ENCODE measurements at places on chromosomes 7 and 10.
A peak's percentile ranks its signal among the peaks of the same experiment; 100 is the strongest.

- no peak for DNase-seq
Observed at GRCh38 chr7:154743206-154743605, 259.7 kb downstream of the PAXIP1 start.

DNA sequence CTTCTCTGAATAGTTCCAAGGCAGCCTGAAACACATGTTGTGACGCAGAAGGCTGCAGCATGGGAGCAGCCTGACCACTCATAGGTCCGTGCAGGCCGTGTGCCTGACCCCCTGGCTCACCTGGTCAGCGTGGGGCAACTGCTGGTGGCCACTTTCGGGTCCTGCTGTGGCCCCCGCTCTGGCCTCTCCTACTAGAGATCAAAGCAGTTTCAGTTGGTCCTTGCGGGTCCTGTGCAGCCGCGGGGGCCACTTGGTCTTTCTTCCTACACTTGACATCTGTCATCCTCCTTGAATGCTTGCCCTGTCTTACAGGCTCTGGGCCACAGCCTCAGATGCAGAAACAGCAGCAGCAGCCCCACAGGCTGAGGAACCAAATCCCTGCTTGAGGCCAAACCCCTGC, 320.8 kb upstream of the ZNF32 start:
- DNase-seq = no peak

- DNase-seq = no peak
Observed at GRCh38 chr7:88933285-88933684, 137.7 kb upstream of the TEX47 start.

- DNase-seq = peak; percentile 17
Observed at GRCh38 chr10:96395931-96396877, 37.4 kb upstream of the OPALIN start.

DNA sequence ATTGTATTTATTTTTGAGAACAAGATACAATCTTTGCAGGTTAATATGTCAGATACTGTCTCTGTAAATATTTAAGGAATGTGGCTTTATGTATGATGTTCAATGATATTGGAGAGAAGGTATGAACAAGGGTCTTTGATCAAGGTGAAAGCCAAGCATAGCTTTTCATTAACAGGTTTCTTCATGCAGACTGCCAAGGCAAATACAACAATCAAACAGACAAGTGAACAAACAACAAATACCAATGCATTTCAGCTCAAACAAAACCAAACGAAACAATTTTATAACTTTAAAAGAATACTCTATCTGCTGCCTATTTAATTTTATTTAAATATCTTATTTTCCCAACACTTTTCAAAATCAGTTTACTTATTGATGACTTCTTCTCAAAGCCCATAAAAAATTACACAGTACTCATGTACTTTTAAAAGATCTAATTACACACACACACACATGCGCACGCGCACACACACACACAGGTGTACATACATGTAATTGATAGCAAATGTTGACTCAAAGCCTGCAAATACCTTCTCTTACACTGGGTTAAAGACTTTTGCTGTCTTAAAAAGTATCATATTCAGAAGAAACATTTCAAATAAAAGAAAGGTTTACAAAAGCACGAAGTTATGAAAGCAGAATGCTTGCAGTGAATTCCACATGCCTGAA, 201.1 kb upstream of the CCDC6 start:
- no peak for DNase-seq

DNA sequence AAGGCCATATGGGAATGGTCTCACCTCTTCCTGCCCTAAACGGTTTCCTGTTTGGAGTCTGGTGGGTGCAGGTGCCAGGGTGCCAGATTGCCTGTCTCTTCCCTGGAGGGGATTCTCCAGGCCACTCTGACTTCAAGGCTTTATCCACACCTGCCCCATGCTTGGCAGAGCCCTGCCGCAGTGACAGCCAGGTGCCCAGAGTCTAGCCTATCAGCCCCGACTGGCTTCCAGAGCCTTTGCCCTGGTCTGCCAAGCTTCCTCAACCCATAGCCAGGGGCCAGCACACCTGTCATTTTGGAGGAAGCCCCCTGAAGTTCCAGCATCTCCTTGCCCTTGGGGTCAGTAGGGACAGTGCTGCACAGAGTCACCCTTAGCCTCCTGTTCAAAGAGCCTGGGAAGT, 21.6 kb downstream of the TBATA start:
- DNase-seq = no peak

DNA sequence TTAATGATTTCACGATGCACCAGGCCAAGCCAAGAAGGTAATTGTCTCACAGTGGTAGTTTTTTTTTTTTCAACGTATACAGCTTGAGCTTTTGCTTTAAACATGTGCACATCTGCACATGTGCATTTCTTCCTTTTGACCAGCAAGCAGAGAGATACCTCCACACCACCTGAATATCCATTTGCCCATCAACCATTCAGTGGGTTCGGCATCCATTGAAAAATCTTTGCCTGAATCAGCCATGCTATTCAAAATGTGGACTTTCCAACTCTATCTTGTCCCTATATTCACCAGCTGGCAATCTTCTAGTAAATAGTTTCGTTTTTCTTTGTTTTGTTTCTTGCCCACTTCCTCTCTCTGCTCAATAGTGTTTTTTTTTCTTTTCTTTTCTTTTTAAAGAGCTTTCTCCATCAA, 7.7 kb upstream of the TRA2A start:
- DNase-seq = no peak

DNA sequence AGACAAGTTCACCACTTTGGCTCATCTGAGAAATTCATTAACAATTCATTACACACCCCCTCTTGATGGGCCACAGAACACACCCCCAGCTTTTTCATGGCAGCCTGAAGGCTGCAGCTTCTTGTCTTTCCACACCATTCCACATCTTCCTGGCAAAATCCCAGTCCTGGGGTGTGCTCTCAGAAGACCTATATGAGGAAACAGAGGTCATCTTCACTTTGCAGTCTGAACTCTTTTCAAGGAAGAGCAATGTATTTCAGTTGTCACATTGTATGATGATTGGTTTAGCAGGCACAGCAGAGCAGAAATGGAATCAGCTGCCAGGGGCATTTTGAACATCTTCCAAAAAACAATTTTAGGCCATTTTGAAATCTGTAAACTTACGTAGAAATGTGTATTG, 7.8 kb upstream of the LRRC27 start:
- DNase-seq = no peak

- no peak for DNase-seq
Observed at GRCh38 chr10:129660569-129660968, 193.5 kb downstream of the MGMT start.

GRCh38 chr7:95931460-95932232, 159.3 kb downstream of the DYNC1I1 start:
- no peak for DNase-seq

DNA sequence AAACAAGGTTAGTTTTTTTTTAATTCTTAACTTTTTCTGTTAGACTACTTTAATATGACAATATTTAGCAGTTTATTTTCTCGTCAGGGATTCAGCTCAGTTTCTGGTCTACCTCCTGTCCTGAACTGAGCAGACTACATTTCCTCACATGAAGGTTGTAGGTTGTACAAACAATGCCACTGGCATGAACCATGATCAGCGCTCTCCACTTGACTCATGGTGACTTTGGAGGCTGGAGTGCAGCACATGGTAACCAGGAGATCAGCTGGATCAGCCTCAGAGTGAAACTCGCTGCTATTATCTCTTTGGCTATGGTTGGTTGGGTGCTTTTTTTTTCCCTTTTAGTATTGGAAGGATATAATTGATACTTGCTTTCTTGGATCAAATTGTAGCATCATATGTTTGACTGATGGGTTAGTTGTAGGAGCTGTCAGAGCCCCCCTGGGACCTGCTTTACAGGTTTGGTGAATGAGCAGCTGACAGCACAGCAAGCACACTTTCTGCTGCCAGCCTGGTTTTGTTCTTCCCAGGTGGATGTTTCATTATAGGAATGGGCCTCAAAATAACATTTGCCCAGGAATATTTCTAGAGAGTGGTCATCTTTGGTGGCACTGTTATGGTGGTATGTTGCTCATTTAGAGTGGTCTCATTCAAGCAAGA, 556.4 kb downstream of the AUTS2 start:
- no peak for DNase-seq

DNA sequence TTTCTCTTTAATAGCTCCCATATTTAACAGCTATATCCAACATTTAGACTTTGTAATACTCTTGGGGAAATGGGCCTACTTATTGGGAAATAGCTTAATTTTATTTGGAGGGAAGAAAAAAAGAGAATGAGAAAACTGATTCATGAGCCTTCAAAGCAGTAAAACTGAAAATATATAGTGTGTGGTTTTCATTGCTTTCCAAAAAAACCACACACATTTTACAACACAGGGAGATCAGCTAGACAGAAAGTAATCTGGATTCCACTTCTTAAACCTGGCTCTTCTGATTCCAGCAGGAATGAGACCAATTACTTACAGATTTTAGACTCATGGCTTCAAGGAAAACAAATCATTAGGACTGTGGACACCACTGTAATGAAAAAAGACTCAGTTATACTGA, 48.7 kb downstream of the CH25H start:
- DNase-seq = no peak

DNA sequence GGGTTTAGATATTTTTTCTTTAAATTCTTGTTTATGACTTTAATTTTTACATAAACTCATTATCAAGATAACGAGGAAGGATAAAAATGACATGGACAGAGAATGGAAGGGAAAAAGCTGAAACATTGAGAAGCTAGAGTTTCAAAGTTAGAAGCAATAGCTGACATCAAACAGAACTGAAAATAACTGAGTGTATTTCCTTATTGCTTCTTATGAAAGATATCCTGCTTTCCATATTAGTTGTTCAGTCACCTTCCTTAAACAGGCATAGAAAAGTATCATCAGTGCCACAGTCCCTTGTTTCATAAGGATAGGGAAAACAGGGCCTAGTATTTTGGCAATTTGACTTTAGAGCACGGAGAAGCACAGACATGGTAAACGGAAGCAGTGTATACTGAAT, 460.5 kb upstream of the GHITM start:
- no peak for DNase-seq

GRCh38 chr7:28621369-28621841, 209.1 kb downstream of the CREB5 start:
- DNase-seq = no peak

GRCh38 chr7:6442114-6442513, 5.6 kb downstream of the DAGLB start:
- DNase-seq = no peak

GRCh38 chr7:68971634-68972340, 626.5 kb upstream of the AUTS2 start:
- DNase-seq = no peak

DNA sequence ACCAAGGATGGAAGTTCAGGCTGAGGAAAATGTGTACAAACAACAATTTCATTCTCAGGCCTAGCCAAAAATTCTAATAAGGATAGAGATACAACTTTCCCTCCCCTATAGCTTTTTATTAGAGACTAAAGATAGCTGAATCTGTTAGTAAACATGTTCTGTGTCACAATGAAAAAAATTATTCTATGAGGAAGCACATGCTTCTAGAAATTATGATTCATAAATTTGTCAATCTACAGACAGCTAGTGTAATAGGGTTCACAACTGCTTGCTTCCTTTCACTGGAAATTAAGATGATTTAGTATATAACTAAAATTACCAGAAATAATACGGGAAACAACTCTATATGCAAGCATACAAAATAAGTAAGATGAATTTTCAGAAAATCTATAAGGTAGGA, 56.6 kb downstream of the CCDC3 start:
- no peak for DNase-seq

GRCh38 chr10:19826712-19827111, 10.5 kb downstream of the PLXDC2 start:
- no peak for DNase-seq

DNA sequence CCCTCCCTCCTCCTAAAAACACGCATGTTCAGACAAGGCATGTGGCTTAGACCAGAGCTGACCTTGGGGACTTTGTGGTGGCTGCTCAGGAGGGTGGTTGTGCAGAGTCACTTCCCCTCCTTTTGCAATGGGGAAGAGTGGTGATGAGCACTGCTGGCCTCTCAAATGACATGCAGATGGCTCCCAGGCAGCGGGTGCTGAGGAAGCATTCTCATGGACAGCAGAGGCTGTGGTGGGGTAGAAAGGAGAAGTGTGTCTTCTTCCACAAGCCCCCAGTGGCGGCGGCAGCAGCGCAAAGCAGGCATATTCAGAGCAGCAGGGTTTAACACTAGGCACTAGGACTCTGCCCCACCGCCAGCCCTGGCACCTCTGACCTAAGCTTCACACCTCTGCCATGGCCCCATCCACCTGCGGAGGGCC, 105.9 kb upstream of the ANLN start:
- DNase-seq = no peak

GRCh38 chr10:30977385-30977784, 54.3 kb downstream of the ZNF438 start:
- no peak for DNase-seq

- no peak for DNase-seq
Observed at GRCh38 chr7:98357751-98358161, 43.1 kb downstream of the BAIAP2L1 start.

DNA sequence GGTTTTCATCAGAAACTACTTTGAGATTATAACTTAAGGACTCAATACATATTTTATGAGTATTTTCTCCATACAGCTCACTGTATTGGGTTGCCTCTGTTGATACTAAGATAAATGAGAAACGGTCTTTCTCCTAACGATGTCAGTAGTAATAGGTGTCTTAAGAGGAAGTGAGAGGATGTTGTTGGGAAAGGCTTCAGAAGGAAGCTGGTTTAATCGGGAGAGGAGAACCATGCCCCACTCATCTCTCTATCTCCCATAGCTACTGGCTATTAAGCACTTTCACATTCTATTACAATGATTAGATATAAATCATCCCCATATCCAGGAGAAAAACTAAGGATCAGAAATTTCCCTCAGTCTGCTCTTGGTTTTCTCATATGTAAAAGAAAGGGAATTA, 2.0 kb downstream of the CLEC5A start:
- no peak for DNase-seq

- DNase-seq = no peak
Observed at GRCh38 chr10:17951868-17952371, at the start of gene SLC39A12. TSS of gene SLC39A12 (plus strand) at chr10:17951918. CDS start at chr10:17953277, 1,359 bp downstream.
